NCI-H1092 treated with DMSO at 0.1 percent for 48 hours (cell line): ENCODE measurements at places on chromosomes 2 and 18.

DNA sequence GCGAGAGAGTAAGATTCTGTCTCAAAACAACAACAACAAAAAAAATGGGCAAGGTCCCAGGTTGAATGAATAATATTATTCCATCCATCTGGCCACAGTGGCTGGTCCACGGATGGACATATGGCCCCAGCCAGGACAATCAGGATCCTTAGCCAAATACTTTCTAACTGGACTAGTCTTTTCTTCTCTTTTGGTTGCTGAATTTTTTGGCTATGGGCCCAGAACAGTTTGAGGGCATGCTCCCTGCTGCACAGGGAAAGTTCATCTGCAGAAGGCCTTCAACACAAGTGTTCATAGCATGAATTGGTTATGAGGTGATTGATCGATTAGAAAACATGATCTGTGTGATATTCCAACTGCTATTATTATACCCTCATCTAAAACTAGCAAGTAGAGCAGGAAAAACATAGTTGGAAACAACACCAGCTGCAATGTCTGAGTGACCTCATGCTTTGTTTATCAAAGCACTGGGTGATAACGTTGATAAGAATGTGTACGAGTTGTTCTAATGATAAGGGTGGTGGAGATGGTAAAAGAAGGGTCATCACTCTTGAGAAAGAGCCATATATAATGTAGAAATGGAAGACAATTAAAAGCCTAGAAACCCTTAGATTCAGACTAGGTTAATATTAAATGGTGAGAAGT lies 47.8 kb upstream of the RNF103 start:
- DNase-seq = no peak

DNA sequence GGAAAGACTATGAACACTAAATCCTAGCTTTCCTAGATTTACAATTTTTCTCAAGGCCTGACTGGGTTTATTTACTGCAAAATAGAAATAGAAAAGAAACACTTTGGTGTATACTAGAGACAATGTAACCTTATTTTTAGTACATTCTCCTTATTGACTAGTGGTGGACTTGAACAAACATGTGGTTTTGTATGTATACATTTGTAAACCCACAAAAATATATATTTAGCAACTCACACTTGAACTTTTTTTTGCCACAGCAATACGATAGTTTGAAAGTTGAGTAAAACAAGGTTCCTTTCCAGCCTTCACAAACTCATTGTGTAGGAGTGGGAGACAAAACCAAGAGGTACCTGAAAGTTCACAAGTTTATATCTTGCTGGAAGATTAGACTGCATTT lies 1633.4 kb upstream of the LRRTM1 start:
- DNase-seq = no peak

DNA sequence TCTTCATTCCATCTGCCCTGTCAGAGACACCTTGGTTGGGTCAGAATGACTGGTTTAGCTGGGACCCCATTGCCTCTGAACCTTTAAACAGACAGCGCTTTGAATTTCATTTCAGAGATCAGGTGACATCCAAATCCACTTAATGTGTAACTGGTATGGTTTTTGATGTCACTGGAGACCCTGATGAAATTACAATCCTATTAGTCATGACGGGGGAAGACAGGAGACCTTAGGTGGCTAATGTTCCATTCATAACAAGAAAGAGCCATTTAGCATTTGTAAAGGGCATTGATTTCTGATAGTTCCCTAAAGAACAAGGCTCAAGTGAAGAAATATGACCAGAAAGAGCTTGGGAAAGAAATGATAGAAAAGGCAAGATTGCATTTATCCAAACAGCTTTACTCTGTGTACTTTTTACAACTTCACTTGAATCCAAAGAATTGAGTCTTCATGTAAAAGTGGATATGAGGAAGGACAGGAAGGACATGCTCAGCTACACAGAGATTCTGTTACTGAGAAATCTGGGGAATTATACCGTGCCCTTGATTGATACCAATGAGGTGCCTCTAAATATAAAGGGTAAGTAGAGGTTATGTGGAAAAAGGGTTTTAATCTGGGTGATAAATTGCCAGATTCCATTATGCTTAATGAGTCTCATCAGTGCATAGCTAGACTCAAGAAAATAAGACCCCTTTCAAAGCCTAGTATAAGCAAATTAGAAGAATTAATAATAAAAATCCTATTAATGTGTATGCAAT lies 198.2 kb downstream of the NCKAP5 start:
- no peak for DNase-seq

GRCh38 chr18:79944126-79944731 lies 7.2 kb downstream of the SLC66A2 start:
- DNase-seq = peak; percentile 22

- no peak for DNase-seq
These were observed 67.2 kb downstream of the CUL3 start for GRCh38 chr2:224517963-224518362.

DNA sequence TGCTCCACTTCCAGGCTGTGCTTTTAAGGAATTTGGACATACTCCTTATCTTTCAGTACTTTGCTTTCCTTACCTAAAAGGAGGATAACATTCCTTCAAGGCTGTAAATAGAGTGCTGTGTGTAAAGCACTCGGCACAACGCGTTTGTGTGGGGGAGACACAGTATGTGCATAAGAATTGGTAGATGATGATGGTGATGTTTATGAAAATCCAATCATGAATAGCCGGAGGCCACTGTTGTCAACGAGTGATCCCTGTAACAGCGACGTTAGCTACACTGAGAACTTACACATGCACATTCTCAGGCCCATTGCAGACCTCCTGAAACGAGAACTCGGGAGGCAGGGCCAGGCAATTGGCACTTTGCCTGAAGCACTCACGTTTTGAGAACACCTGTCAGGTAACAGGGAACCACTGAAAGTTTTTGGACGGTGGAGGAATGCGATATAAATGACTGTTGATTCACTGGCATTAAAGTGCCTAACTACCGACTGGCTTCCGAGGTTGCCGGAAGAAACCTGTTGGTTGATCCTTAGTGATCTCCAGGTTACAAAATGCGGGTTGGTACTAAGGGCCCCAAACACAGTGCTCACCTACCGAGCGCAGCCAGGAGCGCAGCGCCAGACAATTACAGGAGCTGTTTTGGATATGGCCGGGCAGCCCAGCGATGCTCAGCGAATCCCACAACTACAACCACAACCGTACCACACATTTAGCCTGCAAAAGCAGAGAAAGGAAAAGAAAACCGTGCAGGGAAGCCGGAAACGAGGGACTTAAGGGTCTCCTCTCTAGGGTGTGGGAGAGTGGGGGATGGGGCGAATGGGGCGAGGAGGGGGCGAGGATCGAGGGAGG lies 1.0 kb upstream of the MAP4K4 start:
- DNase-seq = peak; percentile 22

GRCh38 chr2:177574356-177574755 lies 181.8 kb downstream of the AGPS start:
- DNase-seq = no peak

DNA sequence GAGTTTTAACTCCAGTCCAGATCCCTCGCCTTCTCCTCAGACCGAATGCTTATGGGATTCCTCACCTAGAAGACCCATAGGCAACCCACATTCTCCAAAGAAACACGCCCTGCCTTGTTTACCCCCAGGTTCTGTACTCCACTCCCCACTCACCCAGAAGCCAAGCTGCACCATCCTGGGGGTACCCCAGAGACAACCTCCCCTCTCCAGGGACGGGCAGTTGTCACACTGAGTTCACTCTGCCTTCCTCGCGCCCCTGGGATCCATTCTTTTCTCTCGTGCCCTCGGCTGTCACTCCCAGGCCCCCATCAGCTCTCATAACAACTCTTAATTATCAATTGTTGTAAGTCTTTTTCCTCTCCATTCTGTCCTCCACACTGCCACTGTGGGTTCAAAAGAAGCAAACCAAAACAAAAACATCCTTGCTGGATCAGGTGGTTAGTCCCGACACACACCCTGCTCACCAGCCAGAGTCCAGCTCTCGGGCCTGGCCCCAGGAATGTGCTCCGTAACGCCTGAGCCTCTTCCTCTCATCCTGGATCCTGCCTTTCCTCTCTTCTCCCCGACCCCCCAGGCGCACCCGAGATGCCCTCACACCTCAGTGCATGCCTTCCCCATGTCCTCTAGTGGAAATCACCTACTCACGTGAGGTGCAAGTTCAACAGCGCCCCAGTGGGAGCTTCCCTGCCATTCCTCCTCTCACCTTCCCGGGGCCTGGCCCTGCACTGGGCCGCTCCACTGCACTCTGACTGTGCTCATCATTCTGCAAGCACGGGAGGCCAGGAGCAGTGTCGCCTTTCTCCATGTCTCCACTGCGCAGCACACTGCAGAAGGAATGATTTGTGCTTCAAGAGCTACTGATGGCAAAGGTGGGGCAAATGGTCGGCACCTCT lies 20.7 kb downstream of the COX7A2L start:
- no peak for DNase-seq

DNA sequence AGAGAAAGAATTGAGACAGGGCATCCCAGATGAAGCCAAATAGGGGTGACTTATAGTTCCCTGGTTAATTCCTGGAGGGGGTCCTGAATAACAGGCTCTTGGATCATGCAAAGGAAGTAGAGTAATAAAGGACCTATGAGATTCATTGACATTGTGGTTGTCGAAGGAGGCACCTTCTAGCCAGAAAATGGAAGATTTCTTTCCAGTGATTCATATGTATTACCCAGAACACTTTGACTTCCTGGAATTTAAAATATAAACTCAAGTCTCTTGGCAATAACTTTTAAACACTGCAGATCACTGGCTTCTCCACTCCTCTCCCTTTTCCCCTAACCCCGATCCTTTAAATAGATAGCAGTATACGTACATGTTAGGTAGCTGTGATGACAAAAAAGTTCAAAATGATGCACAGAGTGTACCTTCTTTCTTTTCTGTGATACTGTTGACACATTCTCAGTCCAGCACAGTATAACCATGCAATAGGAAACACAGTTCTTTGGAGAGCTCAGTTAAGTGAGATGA lies 211.8 kb downstream of the LTBP1 start:
- DNase-seq = no peak

GRCh38 chr2:202038471-202039277 lies 5.0 kb downstream of the FZD7 start:
- DNase-seq = no peak

DNA sequence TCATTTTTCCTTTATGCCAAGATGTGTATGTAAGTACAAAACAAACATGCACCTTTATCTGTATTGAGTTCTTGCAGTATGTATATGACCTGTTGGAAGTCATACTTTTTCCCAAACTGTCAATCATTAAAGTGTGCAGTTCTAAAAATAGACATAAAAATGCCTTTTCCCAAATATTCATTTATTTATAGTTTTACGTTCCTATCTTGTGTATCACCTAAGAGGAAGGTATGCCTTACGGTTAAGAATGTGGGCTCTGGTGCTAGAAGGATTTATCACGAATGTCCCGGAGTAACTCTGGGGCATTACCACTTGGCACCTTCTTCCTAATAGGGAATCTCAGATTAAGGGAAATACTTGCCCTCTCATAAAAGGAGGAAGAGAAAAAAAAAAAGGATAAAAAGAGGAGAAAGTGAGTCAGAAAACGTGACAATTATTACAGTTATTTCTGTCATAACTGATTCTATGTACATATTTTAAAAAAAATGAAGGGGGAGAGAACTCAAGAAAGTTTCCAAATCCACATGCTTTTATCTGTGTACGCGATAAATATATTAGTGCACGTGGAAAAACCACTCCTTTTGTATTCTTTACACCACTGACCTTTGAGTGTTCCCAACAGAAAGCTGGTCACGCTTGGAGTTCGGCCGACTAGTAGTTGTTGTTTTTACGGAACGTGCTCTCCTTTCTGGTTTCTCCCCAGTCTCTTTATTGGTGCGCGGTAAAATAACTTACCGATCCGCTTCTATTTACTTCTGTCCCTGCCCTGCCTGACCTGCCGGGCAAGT lies 721 bp downstream of the MCEE start:
- peak; percentile 45 for DNase-seq

GRCh38 chr2:172287605-172288315 lies 139.6 kb upstream of the ITGA6 start:
- no peak for DNase-seq

DNA sequence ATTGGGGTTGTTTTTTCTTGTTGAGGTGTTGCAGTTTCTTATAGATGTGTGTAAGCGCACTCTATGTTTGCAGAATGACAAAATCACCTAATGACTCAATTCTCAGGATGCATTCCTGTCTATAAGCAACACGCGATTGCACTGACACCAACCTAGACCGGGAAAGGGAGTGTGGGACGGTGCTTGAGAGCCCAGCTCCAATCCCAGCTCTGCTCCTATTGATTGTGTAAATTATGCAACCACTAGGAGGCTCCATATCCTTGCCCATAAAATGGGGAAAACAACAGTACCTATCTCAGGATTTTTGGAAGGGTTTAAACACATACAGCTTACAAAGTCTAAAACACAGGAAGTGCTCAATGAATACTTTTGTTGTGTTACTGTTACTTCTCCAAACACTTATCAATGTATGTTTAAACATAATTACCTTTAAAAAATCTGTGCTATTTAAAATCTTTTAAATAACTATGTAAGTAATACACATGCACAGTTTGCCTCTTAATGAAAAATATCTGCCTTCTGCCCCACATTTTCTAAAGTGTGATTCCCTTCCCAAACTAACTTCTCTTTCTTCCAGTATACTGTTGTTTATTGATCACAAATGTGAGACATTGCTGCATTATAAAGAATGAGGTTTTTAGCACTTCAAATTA lies 132.5 kb downstream of the SPHKAP start:
- DNase-seq = peak; percentile 55

DNA sequence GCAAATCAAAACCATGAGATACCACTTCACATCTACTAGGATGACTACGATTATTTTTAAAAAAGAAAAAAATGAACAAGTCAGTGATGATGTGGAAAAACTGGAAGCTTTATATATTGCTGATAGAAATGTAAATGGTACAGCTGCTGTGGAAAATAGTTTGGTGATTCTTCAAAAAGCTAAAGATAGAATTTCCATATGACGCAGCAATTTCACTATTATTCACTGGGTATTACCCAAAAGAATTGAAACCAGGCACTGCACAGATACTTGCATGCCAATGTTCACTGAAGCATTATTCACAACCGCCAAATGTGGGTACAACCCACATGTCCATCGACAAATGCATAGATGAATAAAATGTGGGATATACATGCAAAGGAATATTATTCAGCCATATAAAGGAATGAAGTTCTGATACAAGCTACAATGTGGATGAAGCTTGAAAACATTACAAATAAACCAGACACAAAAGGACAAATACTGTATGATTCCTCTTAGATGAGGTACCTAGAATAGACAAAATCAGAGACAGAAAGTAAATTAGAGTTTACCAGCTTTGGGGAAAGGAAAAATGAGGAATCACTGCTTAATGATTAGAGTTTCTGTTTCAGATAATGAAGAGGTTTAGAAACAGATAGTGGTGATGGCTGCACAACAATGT lies 11.1 kb downstream of the RTTN start:
- no peak for DNase-seq

DNA sequence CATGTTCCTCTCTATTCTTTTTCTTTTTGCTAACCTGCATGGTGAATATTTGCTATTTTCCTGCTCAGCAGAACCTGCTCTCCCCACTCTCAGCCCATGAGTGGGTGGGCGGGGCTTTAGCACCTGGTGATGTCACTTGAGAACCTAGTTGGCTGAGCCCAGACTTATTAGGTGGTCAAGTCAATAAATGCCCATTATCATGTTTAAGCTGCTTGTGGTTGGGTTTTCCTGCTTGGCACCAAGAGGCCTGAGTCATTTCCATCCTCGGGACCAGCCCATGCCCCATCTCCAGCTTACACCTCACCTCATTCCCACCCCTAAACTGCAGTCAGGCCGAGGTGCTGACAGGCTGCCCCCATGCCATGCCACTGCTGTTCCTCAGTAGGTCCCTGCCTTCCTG lies 226.6 kb downstream of the ANKRD30B start:
- no peak for DNase-seq

GRCh38 chr2:172409042-172409441 lies 18.3 kb upstream of the ITGA6 start:
- no peak for DNase-seq

GRCh38 chr18:44502790-44503189 lies 177.9 kb upstream of the SETBP1 start:
- DNase-seq = no peak
